ENCODE measurements at places on chromosomes 13 and 19. TPM values are rescaled to one million over a fixed set of nuclear protein-coding genes. Genes with fewer than 3 reads are reported as not detected.

- no peak for DNase-seq
Measured at GRCh38 chr13:41004875-41005693, 14.0 kb downstream of the ELF1 start.

Gene AMH
- polyA plus RNA-seq: 1.4 TPM

DNA sequence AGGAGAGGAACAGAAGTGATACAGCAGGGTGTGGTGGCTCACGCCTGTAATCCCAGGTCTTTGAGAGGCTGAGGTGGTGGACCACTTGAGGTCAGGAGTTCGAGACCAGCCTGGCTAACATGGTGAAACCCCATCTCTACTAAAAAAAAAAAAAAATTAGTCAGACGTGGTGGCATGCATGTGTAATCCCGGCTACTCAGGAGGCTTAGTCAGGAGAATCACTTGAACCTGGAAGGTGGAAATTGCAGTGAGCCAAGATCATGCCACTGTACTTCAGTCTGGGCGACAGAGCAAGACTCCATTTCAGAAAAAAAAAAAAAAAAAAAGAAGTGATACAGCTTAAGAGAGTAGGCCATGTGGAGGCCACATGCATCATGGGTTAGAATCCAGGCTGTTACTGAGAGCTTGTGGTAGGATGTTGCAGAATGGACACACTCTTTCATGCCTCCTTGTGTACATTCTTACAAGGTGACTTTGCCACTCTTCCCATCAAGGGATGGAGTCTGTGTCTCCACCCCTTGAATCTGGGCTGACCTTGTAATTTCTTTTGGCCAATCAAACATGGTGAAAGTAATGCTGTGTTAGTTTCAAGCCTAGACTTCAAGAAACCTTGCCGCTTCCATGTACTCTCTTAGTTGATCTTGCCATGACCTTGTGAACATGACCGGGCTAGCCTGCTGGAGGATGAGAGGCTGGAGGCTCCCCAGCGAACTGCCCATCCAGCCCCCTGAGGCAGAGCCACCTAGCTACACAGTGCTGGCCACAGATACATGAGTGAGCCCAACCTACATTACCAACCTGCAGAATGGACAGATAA is 12.3 kb downstream of the FAM187B start:
- no peak for DNase-seq

GRCh38 chr19:29667901-29668341 is 2.7 kb downstream of the PLEKHF1 start:
- DNase-seq: peak; percentile 53

DNA sequence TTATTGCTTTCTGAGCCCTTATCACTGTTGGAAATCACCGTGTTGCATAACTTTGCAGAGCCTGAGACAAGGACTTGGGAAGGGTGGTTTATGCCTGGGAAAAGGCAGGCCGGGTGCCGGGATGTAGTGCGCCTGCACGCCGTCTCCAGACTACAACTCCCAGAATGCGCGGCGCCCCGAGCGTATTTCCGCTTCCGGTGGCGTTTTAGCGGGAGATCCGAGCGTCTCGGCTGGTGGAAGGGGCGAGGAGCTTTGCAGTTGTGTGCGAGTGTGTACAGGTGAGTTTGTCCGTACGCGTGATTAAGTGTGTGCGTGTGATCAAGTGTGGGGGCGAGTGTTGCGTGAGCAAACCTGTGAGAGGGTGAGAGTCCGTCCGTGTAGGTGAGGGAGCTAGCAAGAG is 75.4 kb downstream of the PEG3 start:
- peak; percentile 81 for DNase-seq

Gene NDUFA11
- polyA plus RNA-seq: 344 TPM

Gene ZNF880
- polyA plus RNA-seq: 7.8 TPM

- DNase-seq: no peak
Measured at GRCh38 chr19:50171752-50172151, 8.7 kb upstream of the IZUMO2 start.

- DNase-seq: peak; percentile 16
Measured at GRCh38 chr13:20567881-20568528, 1.0 kb downstream of the IFT88 start.

DNA sequence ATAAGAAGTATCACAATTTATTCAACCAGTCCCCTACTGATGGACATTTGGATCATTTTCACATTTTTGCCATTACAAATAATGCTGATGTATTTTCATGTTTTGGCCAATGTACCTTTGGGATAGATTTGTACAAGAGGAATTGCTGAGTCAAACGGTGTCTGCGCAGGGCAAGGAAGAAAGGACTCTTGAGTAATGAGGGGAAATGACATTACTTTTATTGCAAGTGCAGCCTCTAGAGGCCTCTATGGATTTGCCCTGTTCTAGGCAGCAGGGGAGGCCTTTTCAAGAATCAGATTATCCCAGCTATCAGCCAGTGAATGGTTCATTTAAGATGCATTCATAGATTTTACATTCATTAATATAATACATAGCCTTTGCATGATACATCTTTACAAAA is 32.9 kb upstream of the GTF3A start:
- DNase-seq: no peak

- peak; percentile 62 for DNase-seq
Measured at GRCh38 chr19:33226550-33227241, 1.0 kb upstream of the SLC7A10 start.

GRCh38 chr13:98538876-98539275 is 38.0 kb downstream of the STK24 start:
- DNase-seq: no peak

DNA sequence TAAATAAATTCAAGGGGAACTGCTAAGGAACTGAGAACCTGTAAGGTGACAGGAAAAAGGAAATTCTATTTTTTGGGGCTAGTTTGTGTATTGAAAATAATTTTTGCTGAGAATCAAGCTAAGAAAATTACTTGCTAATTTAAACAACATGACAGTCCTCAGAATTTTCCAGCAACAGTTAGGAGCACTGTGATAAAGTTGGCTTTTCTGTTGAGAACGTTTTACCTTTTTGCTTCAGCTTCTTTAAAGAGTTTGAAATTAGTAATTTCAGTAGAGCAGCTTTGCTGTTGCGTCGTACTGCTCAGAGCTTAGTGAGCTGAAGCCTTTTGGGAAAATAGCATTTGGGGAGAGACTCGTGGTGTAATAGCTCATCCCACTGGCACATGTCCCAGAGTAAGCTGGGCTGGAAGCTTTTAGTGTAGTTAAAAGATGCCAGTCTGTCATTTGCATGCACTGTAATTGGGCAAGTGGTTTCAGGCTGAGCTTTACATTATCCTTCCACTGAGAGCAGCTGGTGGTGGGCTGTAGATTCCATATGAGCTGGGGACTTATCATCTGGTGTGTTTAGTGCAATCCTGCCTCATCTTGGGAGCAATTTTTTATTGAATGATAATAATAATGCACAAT is 69.8 kb downstream of the LRCH1 start:
- DNase-seq: peak; percentile 91

Gene ZNF709
- 1.3 TPM for polyA plus RNA-seq

GRCh38 chr19:50912727-50913716 is 1.8 kb upstream of the KLK4 start:
- DNase-seq: no peak

GRCh38 chr13:33908116-33908515 is 90.2 kb downstream of the RFC3 start:
- peak; percentile 23 for DNase-seq

GRCh38 chr13:44243198-44243857 is 130.3 kb upstream of the SERP2 start:
- peak; percentile 75 for DNase-seq

GRCh38 chr13:103188713-103189326 is 122.6 kb upstream of the SLC10A2 start:
- peak; percentile 13 for DNase-seq

DNA sequence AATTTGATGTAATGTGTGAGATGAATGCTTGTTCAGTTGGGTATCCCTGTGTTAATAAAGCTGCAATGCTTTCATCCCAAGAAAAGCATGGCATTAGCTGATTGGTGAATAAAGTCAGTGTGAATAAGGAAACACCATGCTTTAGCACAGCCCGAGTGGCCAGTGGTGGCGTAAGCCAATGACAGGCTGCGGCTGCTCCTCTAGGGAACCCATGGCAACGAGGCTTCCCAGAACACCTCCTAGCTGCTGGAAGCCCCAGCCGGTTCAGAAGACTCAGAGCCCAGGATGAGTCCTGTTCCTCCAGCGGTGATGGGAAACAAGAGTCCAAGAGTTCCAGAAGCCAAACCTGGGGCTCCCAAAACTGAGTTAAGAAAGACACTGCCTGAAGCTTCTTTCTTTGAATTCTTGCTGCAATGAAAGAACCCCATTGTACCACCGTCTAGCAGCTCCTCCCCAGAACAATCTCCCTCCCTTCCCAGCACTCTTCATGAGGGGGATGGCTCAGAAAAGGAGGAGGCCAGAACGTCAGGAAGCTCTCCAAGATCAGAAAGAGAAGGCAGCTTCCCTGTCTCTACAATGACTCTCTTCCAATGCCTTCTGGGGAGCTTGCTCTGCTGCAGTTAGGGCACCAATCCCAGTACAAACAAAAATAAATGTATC is 58.2 kb downstream of the TSHZ3 start:
- no peak for DNase-seq

Gene TUBA3C
- not detected for polyA plus RNA-seq

Gene SGTA
- polyA plus RNA-seq: 64.7 TPM

GRCh38 chr13:28117689-28118377 is 17.5 kb upstream of the FLT3 start:
- peak; percentile 74 for DNase-seq

Gene FPR1
- polyA plus RNA-seq: 558 TPM

DNA sequence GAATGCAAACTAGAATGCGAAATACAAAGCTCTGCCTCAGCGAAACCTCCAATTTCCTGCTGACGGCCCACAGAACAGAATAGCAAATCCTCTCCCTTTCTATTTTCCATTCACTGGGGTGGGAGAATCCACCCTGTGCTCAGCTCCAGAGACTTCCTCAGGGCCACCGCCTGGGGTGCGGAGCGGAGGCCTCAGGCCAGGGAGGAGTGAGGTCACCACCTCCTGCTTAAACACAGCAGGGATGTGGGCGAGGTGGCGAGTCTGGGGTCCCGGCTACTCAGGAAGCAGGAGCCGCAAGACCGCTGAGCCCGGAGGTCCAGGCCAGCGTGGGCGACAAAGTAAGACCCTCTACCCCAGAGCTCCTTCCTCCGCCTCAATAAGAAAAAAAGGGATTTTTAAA is 666 bp upstream of the ZNF320 start:
- no peak for DNase-seq

- DNase-seq: no peak
Measured at GRCh38 chr13:75333103-75333502, 148.9 kb downstream of the TBC1D4 start.

DNA sequence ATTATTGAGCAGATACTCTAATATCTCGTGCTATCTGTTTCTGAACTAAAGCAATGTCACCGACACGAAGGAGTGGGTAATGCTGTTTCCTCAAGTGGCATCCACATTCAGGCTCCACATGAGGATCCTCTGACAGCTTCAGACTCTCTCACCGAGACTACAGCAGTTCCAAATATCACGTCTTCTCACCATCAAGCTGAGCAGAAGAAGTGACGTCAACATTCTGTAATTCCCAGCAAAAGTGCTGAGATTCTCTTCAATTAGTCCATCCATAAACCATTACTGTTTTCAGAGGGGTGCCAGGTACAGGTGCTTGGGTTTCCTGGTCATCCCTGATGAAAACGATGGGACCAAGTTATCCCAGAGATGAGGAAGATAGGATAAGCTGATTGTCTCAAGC is 110.0 kb upstream of the DACH1 start:
- no peak for DNase-seq

- DNase-seq: no peak
Measured at GRCh38 chr13:24892829-24893228, 128.9 kb downstream of the RNF17 start.

Gene KLK14
- polyA plus RNA-seq: 0.49 TPM

GRCh38 chr19:38183251-38183897 is 40.6 kb downstream of the DPF1 start:
- peak; percentile 74 for DNase-seq

Gene PEPD
- polyA plus RNA-seq: 68.6 TPM

DNA sequence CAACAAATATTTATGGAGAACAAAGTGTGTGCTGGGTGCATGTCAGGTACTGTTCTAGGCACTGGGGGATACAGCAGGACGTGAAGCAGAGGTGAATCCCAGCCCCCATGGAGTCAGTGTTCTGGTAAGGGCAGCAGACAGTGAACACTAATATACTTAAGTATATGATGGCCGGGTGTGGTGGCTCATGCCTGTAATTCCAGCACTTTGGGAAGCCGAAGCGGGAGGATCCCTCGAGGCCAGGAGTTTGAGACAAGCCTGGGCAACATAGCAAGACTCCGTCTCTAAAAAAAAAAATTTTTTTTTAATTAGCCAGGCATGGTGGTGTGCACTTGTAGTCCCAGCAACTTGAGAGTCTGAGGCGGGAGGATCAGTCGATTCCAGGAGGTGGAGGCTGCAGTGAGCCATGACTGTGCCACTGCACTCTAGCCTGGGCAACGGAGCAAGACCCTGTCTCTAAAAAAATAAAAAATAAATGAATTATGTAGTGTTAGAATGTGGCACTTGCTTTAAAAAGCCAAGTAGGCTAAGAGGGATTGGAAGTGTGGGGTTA is 22.6 kb downstream of the CHST8 start:
- DNase-seq: no peak

Gene OR4F17
- polyA plus RNA-seq: not detected

GRCh38 chr19:4057931-4058692 is 8.6 kb downstream of the ZBTB7A start:
- DNase-seq: no peak

- DNase-seq: no peak
Measured at GRCh38 chr13:113895436-113895835, 31.6 kb upstream of the GAS6 start.

DNA sequence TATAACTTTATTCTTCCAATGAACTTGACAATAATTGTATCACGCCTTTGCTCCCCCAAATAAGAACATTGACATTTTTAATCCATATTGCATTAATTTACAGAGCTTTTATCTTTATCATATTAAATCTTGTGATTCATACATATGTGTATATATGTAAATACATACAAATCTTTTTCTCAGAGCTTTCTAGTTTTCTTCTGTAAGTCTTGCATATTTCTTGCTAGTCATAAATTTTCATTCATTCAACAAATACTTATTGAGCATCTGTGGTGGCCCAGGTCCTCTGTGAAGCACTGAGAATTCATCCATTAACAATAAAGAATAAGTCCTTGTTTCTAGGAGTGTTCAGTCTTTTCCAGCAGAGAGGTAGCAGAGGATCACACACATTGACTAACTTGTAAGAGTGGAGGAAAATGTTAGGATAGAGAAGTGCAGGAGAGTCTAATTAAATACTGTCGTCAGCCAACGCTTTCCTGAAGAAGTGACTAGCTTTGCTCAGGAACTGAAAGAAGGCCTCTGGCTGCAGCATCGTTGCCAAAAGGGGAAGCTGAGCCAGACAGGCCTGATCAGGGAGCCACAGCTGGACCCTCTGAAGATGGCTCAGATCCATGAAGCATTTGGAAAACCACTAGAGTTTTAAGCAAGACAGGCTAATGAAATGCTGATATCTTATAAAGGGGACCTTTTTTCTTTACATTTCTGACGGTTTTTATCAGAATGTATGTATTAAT is 38.6 kb upstream of the LAMP1 start:
- no peak for DNase-seq

DNA sequence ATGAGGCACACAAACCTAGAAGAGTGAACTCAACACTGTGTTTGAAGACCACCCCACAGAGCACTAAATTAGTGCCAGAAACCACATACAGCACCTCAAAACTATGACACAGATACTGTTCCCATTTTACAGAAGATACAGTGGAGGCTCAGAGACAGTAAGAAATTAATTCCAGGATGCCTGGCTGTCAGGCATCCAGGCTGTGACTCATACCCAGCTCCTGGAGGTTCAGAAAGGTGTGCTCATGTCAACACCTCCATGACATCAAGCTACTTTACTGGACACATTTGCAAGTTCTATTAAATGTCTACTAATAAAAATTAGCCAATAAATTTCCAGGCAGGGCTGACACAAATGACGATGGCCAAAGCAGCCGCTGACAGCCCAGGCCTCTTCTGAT is 176.3 kb downstream of the ABCC4 start:
- no peak for DNase-seq

GRCh38 chr13:24233351-24233901 is 72.9 kb downstream of the SPATA13 start:
- DNase-seq: peak; percentile 97
